ENCODE measurements at places on chromosomes 7 and 10.

DNA sequence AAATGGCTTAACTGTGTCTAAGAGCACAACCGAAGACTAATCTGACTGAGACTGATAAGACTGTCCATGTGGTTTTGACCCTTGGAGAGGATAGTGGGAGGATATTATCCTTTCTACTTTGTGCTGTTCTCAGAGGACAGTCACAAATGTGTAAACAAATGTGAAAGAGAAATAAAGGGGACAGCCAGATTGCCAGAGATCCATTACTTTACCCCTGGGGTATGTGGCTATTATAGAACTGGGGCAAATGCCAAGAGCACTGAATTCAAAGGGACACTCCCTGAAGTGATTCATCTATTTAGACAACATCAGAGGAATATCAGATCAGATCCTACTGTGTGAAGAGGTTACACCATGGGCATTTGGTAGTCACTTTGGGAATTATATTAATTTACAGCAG is 154.7 kb downstream of the RNLS start:
- no peak for DNase-seq

DNA sequence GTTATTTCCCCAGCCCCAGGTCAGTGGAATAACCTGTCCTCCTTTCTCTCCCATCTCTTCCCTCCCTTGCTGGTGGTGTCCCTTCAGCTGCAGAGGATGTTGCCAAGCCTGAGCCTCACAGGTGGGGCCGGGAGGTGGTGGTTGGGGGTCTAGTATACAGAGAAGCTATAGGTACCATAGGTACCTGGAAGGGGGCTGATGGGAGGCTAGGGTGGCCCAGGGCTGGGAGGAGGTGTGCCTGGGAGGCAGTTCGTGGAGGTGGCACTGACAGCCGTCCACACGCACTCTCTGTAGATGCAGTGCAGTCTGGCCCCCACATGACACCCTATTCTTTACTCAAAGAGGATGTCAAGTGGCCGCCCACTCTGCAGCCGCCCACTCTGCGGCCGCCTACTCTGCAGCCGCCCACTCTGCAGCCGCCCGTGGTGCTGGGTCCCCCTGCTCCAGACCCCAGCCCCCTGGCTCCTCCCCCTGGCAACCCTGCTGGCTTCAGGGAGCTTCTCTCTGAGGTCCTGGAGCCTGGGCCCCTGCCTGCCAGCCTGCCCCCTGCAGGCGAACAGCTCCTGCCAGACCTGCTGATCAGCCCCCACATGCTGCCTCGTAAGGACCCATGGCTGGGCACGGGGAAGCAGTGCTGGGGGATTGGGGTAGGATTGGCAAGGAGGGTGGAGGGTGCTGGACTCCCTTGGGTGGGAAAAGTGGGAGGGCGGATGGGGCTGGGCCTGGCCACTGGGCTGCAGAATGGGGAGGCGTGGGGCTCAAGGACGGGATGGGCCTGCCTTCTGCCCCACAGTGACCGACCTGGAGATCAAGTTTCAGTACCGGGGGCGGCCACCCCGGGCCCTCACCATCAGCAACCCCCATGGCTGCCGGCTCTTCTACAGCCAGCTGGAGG is 9.5 kb downstream of the IRF5 start:
- no peak for DNase-seq

- no peak for DNase-seq
These were observed 76.0 kb upstream of the SEMA3D start for GRCh38 chr7:85262891-85263290.

- no peak for DNase-seq
These were observed 50.2 kb downstream of the CDK1 start for GRCh38 chr10:60828489-60828852.

GRCh38 chr7:133358708-133359107 is 105.8 kb downstream of the EXOC4 start:
- no peak for DNase-seq

- no peak for DNase-seq
These were observed 273.4 kb downstream of the DIP2C start for GRCh38 chr10:416091-416515.

DNA sequence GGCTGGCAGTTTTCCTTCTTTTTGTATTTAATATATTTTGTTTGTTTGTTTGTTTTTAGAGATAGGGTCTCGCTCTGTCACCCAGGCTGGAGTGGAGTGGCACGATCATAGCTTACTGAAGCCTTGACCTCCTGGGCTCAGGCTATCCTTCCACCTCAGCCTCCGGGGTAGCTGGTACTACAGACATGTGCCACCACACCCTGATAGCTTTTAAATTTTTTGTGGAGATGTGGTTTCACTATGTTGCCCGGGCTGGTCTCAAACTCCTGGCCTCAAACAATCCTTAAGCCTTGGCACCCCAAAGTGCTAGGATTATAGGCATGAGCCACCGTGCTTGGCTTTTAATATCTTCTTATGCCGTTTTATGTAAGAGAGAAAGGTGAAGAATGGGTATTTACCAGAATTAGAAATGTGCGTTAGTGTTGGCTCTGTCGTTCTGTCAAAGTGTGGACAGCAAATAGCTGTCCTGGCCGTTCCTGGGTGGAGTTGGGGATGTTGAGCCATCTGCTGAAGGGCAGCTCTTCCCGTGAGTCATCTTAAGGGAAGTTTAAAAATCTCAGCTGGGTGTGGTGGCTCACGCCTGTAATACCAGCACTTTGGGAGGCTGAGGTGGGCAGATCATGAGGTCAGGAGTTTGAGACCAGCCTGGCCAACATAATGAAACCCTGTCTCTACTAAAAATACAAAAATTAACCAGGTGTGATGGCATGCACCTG is 14.8 kb downstream of the OGDH start:
- no peak for DNase-seq

DNA sequence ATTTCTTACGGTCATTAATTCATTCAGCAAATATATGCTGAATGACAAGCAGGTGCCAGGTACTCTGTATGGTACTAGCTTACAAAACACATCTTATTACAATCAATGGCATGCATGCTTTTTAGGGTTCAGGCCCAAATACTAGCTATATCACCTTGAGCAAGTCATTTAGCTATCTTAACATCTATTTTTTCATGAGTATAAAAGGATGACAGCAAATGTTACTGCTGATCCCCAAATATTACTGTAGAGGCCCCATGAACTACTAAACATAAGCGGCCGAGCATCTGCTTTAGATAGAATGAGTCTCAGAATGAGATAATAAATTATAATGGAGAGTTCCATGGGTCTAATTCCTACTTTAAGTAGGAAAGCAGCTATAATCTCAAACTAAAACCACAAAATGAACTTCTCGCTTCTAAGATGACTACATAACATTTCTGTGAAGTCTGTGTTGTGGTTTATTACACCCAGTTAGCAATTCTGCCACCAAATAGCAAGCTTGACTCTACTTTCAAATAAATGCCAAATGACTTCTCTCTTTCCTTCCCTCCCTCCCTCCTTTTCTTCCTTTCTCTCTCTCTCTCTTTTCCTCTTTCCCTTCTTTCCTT is 113.7 kb upstream of the LRRN3 start:
- no peak for DNase-seq

- no peak for DNase-seq
These were observed 169.4 kb downstream of the FGFR2 start for GRCh38 chr10:121428867-121429266.

GRCh38 chr10:29067161-29067560 is 221.7 kb upstream of the LYZL1 start:
- DNase-seq, result no peak

DNA sequence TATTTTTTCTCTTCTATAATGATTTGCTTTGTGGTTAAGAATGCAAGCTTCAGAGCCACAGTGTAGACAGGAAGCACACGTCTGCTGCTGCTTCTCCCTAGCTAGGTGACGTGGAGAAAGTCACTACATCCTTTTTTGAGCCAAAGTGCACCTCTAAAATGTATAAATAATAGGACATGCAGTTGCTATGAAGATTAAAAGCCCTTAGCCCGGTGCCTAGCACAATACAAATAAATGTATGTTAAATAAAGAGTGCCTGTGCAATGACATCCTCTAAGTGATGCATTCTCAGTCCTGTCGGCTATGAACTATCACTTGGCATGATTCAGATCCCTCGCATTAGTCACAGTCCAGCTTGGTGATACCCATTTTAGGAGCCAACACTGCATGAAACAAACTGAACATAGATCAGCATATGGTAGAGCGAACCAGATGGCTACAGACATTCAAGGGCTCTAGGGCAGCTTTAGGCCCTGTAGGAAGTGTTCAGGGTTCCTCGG is 4.8 kb upstream of the TRDMT1 start:
- no peak for DNase-seq

DNA sequence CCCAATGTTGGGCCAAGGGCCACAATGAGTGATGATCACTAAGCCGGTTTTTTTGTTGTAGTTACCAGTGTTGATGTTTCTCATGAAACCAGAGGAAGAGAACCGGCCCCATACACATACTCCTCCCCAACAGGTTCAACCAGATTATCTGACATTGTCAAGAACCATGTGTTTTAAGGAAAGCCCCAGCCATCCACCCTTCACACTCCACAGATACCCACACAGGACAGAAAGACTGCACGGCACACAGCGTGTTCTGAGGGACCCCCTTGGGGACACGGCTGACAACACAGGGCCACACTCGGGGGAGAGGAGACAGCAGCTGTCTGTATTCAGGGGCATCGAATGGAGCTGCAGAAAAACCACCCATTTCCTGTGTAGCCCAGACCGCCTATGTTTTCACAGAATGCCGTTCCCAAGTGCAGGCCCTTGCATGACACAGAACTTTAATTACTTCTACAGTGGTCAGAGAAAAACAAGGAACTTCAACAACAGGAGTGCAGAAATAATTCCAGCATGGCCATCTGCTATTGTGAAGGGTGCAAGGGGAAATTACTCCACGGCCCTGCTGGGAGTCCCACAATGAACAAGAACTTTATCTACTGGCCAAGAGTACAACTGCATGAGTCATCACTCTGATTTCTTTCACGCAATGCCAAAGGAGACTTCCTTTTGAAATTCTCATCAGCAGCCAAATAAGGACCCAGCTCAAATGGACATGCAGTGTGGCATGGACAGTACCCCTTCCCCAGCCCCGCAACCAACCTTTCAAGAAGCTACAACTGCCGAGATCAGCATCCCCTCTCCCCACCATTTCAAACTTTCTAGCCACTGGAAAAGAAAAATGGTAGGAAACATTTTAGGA is 2.3 kb downstream of the KLF6 start:
- peak; percentile 69 for DNase-seq

- no peak for DNase-seq
These were observed 293.8 kb upstream of the SEMA3D start for GRCh38 chr7:85480666-85481065.

DNA sequence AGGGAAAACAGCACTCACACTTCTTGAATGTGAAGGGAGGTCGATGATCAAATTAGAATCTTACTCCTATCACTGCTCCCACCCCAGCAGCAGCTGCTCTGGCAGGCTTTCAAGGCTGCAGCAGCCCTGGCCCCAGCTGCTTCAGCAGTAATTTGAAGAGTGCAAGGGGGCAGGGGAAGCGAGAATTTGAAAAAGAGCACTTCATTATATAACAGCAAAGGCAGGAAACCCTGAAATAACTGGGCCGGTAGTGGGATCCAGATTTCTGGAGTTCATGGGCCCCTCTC is 44.9 kb downstream of the MYPN start:
- DNase-seq, result peak; percentile 65

DNA sequence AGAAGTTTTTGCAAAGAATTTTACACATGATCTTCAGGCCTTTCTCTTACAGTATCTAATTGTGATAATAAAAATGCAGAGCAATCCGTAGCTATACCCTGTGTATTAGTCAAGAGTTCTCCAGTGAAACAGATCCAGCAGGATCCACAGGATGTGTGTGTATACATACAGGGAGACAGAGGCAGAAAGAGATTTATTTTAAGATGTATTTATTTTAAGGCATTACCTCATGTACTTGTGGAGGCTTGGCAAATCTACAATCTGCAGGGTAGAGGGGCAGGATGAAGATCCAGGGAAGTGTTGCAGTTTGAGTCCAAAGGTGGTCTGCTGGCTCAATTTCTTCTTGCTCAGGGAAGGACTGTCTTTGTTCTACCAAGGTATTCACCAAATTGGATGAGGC is 41.7 kb downstream of the ARHGAP12 start:
- DNase-seq, result no peak

DNA sequence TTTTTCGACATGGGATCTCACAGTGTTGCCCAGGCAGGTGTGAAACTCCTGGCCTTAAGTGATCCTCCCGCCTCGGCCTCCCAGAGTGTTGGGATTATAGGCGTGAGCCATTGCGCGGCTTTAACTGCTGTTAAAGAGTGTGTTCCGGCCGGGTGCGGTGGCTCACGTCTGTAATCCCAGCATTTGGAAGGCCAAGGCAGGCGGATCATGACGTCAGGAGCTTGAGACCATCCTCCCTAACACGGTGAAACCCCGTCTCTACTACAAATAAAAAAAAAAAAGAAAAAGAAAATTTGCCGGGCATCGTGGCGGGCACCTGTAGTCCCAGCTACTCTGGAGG is 1.1 kb downstream of the RABGEF1 start:
- DNase-seq, result no peak

GRCh38 chr7:11171569-11172192 is 198.0 kb downstream of the PHF14 start:
- no peak for DNase-seq

DNA sequence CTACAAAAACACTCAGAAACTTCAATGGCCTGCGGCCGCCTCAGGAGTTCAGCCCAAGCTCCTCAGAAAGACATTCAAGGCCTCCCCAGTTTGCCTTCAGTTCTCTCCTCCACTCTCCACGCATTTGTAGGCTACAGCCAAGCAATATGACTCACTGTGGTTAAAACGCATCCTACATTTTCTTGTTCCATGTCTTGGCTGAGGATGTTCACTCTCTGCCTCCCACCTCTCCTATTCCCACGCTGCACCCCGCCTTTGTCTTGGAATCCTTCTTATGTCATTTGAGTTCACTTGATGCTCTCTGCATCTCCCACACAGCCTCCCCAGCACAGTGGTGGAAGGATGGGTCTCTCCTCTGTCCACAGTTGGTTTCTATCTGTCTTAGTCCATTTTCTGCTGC is 184.8 kb downstream of the NPSR1 start:
- DNase-seq, result no peak

GRCh38 chr7:5574770-5575269 is 151.2 kb upstream of the TNRC18 start:
- DNase-seq, result peak; percentile 83

- no peak for DNase-seq
These were observed 47.9 kb downstream of the MKI67 start for GRCh38 chr10:128078136-128078969.

- DNase-seq, result no peak
These were observed 77.3 kb upstream of the SAMD8 start for GRCh38 chr10:75034131-75034512.

DNA sequence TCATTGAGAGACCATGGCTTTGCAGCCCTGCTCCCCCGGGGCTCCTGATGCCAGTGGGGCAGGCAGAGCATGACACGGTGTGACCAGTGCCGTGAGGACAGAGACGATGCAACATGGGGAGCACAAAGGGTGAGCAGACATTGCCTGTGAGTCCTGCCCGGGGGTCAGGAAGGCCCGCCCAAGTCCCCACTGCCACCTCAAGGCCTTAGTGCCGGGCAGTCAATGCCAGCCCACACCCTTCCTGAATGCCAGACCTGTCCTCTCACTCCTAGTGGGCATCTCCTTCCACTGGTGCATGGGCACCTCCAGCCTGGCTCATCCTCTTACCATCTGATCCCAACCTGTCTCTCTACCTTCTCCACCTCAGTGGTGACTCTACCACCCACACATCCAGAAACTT is 157.9 kb upstream of the ZMIZ1 start:
- DNase-seq, result no peak
